ENCODE measurements at places on chromosomes 16 and 17.

GRCh38 chr16:10763456-10763855 is 19.8 kb downstream of the NUBP1 start:
- no peak for DNase-seq

DNA sequence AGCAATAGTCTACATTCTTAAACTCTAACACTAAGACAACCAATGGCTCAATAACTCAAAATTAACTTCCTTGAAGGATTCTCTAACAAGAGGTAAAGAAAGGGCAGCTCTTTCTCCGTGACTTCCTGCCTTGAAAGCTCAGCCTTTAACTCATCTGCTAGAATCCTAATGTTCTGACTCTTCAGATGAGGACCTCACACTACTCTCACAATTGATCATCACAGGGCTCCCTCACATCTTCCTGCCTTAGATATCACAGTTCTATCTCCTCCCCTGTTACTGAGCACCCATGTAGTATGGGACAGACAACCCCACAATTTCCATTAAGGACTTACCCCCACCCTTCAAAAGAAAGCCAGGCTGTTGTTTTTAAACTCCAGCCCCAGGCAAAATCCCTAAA is 33.5 kb downstream of the SMURF2 start:
- DNase-seq: no peak

DNA sequence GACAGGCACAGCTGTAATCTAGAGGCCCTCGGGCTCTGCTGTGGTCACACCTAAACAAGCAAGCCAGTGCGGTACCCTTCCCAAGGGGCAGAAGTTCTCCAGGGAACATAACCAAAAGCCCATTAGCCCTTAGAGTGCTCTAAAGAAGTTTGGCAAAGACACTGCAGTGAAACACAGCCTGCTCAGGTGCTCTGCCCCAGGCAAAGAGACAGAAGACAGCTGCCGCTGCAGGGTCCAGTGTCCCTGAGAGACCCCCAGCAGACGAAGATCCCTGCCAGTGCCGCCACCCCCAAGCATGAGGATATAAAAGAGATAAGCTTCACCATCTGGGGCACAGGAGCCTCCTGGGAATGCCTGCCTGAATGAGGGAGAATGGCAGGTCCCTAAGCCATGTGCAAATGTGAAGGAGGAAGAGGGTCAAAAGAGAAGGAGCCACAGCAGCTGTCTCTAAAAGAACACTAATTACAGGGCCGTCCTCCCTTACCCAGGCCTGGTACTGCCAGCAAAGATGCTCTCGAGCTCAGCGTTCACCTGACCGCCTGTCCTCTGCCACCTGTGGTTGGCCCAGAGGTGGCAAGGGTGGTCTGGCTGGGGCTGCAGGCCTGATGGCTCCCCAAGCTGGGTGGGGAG is 29.7 kb downstream of the CUEDC1 start:
- no peak for DNase-seq

DNA sequence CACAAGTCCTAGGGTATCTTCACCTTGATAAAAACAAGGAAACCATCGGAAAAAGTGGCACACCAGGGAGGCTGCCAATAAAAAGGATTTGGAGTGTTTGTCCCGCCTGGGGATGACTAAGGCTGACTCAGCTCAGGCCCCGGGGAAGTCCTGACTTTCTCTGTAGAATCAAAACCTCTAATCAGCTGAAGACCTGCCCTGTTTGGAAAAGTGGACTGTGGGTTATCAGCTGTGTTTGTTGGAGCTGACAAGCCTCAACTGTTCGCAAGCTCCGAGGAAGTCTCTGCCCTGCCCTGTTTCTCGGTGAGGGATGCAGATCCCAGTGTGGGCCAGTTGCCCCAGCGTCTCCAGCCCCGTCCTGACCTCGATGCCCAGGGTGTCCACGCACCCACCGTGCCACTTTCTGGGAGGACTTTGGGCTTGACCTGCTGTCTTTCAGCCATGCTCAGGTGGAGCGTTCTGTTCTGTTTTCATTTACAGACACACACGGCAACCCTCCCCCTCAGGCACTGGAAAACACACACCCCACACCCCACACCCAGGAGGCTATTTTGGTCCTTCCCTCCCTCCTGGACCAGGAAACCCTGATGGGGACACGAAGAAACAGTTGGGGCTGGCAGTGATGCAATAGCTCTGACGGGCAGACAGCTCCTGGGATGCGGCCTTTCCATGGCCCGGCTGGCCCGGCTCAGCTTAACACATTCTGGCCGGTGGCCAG is 27.6 kb upstream of the PITPNA start:
- DNase-seq: no peak

DNA sequence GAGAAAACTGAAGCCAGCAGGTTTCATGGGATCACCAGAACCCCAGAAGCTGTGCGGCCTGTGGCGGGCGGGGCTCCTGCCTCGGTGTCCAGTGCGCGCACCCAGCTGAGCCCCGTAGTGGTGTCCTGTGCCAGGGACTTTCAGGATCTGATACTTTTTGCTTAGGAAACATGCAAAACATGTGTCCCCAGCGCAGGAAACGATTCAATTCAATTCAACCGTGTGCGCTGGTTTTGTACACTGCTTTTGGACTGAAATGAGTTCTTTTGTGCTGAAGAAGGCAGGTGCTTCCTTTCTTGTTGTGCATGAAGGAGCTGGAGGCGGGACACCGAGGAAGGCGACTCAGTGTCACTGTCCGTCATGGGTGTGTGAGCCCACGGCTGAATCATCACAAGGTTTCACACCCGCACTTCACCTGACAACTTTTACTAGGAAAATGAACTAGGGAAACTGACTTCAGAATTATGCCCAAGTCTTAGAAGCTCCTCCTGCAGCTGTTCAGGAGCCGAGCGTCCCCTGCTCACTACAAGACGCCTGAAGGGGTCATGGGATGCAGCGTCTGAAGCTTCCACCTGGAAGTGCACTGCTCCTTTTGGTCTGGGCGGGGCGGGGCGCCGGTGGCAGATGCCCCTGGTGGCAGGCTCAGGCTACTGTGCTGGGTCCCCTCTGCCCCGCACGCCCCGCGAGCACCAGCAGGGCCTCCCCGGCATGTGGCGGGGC is 31.4 kb upstream of the ZNF750 start:
- no peak for DNase-seq

GRCh38 chr16:75292691-75293090 is 41.3 kb upstream of the BCAR1 start:
- no peak for DNase-seq

DNA sequence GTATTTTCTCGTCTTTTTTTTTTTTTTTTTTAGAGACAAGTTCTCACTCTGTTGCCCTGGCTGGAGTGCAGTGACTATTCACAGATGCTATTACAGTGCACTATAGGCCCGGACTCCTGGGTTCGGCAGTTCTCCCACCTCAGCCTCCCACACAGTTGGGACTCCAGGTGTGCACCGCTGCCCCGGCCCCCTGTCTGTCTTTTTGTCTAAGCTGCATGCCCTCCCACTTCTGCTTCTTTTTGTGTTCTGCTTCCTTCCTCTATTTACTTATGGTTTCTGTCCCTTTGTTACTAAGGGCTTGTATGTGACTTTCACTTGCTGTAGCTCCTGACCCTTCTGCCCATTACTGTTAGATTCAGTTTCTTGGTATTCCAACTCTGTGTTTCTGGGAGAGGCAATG is 20.5 kb downstream of the SLC7A6 start:
- DNase-seq: no peak

DNA sequence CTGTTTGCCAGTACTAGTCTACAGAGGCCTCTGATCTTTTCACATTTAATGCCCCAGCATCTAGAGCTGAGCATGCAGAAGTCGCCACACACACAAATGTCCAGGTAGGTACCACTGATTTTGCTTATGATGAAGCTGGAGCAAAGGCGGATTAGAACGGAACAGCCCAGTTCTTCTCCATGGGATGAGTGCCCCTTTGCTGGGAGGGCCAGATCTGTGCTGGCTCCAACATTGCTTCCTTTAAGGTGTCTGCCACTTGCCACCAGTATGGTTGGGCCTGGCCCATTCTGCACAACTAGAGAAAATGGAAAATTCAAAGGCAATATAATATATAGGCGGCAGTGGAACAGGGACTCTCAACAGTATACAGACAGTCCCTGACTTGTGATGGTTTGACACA is 2.2 kb upstream of the MNT start:
- DNase-seq: no peak

DNA sequence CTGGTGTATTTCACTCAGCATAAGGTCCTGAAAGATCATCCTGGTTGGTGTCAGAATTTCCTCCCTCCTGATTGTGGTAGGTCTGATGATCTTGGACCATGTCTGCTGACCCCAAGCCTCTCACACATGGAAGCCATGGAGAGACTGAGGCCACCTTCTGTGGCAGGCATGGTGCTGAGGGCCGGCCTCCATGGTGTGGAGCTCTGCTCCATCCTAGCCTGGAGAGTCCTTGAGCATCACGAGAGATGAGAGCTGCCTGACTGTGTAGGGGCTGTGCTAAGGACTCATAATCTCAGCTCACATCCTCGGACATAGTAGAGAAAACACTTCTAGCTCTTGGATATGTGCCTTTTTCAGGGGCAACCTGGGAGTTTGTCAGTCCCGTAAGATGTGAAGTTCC is 40.6 kb downstream of the MPRIP start:
- no peak for DNase-seq

GRCh38 chr17:35083071-35083470 is 19.6 kb upstream of the RFFL start:
- no peak for DNase-seq

DNA sequence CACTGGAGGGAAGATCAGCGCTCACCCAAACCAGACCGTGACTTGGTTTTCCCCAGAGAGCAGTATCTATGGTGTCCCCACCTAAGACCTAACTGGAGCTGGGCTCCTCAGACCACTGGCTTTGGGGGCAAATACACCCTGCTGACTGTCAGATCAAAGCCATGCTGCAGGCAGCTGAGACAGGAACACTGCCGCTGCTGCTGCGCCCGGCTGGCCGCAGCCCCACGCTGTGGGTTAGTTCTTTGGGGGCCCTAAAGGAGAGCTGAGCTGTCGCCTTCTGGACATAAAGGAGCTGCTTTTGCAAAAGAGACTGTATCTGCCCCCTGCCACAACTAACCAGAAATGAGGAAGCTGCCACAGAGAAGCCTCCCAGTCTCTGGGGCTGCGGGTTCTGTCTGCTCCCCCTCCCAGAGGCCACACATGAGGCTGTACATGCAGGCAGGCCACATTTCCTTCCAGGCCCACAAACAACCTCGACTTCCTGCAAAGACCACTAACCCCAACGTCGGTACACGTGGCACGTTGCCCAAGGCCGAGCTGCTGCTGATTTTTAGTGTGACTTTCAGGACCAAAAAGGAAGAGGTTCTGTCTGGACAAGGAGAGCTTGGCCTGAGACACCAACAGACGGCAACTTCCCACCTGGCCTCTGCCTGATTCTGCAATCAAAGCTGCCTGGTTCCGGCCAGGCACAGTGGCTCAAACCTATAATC is 18.2 kb upstream of the ABR start:
- DNase-seq: no peak

- DNase-seq: no peak
Observed at GRCh38 chr16:11142261-11142630, 113.8 kb downstream of the SOCS1 start.

Data from cerebellar nuclear complex (tissue), 1 donor.